Stimulated activated CD4-positive, alpha-beta T cell treated with anti-CD3 and anti-CD28 coated beads, TNF-alpha, amount 100 ng/mL, for 4 hours (primary cell): ENCODE measurements at places on chromosomes 7 and 10.

GRCh38 chr10:72879245-72879644 is 14.3 kb upstream of the OIT3 start:
- no peak for DNase-seq

- no peak for DNase-seq
Observed at GRCh38 chr10:127243490-127244272, 47.3 kb upstream of the INSYN2A start.

DNA sequence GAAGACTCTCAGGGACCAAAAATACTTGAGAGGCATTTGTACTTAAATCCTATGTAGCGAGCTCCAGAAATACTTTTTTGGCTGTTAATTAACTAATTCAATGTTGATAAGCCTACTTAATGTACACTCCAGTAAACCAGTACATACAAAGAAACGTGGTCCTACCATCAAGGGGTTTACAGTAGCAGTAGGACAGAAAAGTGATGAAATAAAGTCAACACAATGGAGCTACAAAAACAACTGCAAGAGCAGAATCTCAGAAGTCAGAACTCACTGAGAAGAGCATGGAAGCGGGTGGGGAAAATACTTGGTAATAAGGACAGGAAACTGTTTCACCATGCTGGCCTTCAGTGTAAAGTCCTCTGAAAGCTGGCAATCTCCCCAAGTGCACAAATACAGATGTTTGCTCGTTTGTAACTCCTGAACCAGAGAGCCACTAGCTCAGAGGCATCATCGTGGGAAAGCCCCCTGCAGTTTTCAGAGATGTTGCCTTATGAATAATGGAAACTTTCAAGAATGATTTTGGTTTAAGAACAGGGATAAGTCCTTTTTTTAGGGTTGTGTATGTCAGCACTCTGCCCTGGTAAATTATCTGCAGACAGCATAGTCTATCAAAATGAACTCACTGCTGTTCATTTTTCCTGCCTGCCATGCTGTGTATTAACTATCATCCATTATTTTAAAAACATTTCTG is 233.2 kb downstream of the SORCS1 start:
- DNase-seq: no peak

- DNase-seq: no peak
Observed at GRCh38 chr10:123766761-123767160, 100.6 kb downstream of the GPR26 start.

DNA sequence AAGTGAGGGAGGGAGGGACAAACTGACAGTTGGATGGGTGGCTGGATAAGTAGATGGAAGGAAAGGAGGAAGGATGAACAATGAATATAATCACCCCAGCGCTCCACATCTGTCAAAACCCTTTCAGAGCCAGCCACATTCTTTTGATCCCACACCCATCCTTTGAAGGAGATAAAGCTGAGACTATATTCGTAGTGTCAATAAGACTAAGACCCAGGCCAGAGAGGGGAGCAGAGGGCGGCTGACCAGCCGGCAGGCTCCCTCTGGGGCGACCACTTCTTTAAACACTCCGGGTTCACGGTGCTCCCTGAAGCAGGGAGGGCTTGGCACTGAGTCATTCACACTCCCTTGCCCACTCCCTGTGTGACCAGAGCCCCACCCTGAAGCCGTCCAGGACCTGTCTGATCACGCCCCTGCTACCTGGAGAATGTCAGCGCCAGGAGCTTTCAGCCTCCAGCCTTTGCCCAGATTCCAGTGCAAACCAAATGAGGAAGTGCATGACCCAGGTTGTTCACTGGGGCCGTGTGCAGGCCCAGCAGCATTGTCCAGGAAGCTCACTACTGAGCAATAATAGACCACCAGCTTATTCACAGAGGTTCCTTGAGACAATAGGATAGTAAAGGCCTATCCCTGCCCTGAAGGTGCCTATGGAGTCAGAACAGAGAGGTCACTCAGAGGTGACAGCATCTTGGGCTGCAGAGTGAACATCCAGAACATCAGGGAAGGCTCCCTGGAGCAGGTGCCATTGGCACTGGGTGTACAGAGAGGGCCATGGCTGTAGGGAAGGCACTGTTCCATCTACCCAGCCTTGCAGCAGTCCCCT is 34.4 kb downstream of the UNC5B start:
- no peak for DNase-seq

- DNase-seq: no peak
Observed at GRCh38 chr10:122362621-122363020, 11.9 kb upstream of the PLEKHA1 start.
